ENCODE measurements at places on chromosomes 6 and 20.

GRCh38 chr6:98033617-98034016 lies 750.6 kb upstream of the MMS22L start:
- DNase-seq: no peak

GRCh38 chr6:95589826-95590570 lies 12.7 kb downstream of the MANEA start:
- DNase-seq: no peak

GRCh38 chr6:15770347-15771143 lies 107.7 kb upstream of the DTNBP1 start:
- no peak for DNase-seq

GRCh38 chr6:12608016-12608860 lies 108.3 kb upstream of the PHACTR1 start:
- DNase-seq: no peak

- DNase-seq: no peak
Observed at GRCh38 chr20:38426006-38426897, 8.9 kb downstream of the SNHG17 start.

- DNase-seq: peak; percentile 67
Observed at GRCh38 chr6:144284783-144285547, at the start of gene UTRN. UTRN (plus strand) TSS chr6:144285335; CDS start chr6:144291829, 6,494 bp downstream.

- no peak for DNase-seq
Observed at GRCh38 chr20:45972500-45973183, 639 bp upstream of the ZNF335 start.

GRCh38 chr20:49275216-49275615 lies 2.6 kb downstream of the ZNFX1 start:
- DNase-seq: no peak

GRCh38 chr20:59733351-59733750 lies 129.0 kb downstream of the PHACTR3 start:
- DNase-seq: no peak

GRCh38 chr6:142898927-142899895 lies 45.8 kb downstream of the HIVEP2 start:
- DNase-seq: no peak

DNA sequence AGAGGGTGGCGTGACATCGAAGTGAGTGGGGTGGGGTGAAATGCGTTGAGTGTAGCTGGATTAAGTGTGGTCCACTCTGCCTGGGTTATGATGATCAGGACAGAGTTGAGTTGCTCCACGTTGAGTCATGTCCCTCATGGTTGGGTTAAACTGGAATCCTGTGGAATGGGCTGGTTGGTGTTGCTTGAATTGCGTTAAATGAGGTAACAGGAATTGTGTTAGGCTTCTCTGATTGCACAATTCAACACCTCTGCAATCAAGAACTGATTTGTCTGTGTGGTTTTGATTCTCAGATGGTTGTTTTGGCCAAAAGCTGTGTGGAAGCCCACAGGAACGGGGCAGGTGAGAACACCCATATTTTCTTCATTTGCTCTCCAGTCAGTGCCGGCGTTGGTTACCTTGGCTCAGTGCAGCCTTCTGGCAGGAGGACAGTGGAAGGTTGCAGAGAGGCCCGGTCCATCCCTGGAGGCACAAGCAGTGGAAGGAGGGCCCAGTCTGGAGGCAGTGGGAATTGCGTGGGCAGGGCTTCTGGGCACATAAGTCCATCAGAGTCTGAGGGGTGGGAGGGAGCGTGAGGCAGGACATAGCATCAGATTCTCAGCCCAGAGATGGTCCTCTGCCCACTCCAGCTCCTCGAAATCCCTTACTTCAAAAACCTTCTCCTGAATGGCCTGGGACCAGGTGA lies 11.6 kb downstream of the NOTCH4 start:
- no peak for DNase-seq

- no peak for DNase-seq
Observed at GRCh38 chr6:100700009-100700408, 181.1 kb downstream of the ASCC3 start.

- DNase-seq: no peak
Observed at GRCh38 chr20:61082720-61083119, 169.3 kb upstream of the CDH4 start.

- no peak for DNase-seq
Observed at GRCh38 chr6:108419934-108420609, 125.2 kb downstream of the AFG1L start.

GRCh38 chr6:139642346-139642745 lies 267.9 kb upstream of the CITED2 start:
- no peak for DNase-seq

Measured in immature natural killer cell (primary cell).